Stimulated activated CD4-positive, alpha-beta T cell treated with anti-CD3 and anti-CD28 coated beads, Interleukin-1b, Interleukin-23, amount 100 ng/mL, for 24 hours (primary cell): ENCODE measurements at places on chromosomes 12 and 14.

DNA sequence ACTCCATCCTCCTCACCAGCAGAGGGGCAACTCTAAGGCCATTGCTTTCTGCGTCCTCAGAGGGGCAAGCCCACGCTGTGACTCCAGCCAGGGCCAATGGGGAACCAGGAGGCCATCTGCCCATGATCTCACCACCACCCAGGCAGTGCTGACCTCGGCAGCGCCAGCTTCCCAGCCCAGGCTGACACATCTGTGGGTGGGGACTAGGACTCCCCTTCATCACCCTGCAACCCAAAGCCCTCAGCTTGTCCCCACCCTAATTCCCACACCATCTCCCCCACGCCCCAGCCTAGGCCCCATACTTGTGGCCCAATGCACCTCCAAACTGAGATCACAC is 58.6 kb downstream of the VWF start:
- DNase-seq, result no peak

DNA sequence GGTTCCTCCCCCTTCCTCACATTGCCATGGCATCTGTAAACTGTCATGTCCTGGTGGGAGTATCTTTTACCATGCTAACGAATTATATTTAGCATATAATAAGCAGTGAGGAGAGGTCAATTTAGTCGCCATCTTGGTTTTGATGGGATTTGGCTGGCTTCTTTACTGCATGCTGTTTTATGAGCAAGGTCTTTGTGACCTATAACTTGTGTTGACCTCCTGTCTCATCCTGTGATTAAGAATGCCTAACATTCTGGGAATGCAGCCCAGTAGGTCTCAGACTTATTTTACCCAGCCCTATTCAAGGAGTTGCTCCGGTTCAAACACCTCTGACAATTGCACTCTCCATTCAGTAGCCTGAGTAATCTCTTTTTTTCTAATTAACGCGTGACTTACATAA is 2.1 kb upstream of the EIF4B start:
- no peak for DNase-seq

DNA sequence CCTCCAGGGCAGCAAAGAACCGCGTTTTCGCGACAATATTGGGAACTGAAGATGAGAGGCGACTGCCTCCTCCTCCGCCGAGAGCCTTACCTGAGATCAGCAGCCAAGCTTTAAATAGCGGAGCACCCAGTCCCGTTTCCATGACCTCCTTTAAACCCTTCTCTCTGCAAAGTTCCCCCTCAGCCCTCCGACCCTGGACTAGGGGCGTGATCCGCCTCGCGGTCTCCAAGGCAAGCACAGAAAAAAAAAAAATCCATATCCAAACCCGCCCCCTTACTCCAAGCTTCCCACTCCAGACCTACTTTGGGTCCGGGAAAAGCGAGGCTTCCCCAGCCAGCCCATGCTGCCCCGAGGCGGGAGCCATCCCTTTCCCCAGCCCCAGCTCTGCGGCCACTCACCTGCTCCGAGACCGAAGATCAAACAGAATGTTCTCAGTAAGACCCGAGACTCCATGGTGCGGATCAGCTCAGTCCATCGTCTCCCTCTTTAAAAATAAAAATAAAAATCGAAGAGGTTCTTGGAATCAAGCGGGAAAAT is 630 bp downstream of the NELL2 start:
- no peak for DNase-seq

- no peak for DNase-seq
Observed at GRCh38 chr12:104230304-104231095, 14.9 kb downstream of the TXNRD1 start.

- no peak for DNase-seq
Observed at GRCh38 chr12:123059500-123059899, 79.0 kb downstream of the ARL6IP4 start.

- no peak for DNase-seq
Observed at GRCh38 chr12:111976291-111976690, 36.7 kb downstream of the TMEM116 start.

DNA sequence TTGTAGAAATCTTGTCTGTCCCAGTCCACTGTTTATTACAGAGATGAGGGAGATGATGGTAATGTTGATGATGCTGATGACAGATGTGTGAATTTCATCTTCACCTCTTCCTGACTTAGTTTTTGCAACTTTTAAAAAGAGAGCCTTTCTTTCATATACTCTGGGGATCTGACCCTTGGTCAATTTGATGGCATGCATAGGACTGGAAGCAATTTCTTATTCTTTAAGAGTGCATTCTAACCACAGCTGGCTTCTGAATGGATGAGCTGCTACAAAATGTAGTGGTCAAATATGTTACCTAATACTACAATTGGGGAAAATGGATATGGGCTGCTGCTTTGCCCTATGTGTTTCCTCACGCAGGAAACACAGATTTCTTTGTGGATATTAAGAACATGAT is 80.8 kb downstream of the MYRFL start:
- DNase-seq, result no peak

DNA sequence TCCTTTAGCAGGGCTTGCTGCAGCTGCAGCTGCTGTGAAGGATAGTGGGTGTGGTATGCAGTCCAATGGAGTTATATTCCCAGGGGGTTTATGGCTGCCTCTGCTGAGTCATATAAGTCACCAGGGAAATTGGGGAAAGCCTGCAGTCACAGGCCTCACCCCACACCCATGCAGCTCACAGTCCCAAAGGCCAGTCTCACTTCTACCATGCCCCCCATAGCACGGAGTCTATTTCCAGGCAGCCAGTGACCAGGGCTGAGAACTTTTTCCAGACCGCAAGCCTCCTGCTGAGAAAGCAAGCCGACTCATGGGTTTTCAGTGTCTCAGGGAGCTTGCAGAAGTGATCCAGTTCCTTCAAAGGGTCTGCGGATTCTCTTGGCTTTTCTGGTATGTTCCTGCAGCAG is 322.4 kb upstream of the CLEC14A start:
- no peak for DNase-seq

DNA sequence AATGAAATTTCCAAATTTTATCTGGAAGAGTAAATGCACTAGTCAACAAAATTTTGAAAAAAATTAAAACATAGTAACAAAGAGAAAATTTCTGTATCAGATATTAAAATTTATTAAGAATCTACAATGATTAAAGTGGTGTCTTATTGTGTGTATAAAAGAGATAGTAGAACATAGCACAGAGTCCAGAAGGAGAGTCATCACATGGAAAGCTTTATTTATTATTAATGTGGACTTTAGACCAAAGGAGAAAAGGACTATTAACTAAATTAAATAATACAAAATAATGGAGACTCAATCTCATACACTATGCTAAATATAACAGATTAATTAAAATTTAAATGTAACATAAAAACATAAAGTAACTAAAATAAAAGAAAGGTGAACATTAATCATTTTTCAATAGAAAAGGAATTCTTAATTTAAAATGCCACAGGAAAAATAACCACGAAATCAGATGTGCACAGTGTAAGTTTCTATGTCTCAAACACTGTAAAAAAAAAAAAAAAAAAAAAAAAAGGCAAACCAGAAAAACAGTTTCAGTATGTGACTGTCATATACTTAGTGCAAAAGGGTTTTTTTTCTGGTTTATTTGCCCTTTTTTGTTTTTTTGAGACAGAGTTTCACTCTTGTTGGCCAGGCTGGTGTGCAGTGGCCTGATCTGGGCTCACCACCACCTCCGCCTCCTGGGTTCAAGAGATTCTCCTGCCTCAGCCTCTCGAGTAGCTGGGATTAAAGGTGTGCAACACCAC is 95.4 kb downstream of the MYF5 start:
- DNase-seq, result no peak

DNA sequence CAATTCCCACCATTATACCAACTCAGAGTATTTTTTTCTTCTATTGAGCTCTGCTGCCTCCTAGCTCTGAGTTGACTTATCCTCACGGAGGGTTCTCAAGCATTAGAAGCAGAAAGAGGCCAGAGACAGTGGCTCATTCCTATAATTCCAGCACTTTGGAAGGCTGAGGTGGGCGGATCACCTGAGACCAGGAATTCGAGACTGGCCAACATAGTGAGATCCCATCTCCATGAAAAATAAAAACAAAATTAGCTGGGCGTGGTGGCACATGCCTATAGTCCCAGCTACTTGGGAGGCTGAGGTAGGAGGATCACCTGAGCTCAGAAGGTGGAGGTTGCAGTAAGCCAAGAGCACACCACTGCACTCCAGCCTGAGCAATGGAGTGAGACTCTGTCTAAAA is 21.0 kb downstream of the HPD start:
- DNase-seq, result no peak

GRCh38 chr12:45060976-45061375 is 10.1 kb upstream of the DBX2 start:
- no peak for DNase-seq

DNA sequence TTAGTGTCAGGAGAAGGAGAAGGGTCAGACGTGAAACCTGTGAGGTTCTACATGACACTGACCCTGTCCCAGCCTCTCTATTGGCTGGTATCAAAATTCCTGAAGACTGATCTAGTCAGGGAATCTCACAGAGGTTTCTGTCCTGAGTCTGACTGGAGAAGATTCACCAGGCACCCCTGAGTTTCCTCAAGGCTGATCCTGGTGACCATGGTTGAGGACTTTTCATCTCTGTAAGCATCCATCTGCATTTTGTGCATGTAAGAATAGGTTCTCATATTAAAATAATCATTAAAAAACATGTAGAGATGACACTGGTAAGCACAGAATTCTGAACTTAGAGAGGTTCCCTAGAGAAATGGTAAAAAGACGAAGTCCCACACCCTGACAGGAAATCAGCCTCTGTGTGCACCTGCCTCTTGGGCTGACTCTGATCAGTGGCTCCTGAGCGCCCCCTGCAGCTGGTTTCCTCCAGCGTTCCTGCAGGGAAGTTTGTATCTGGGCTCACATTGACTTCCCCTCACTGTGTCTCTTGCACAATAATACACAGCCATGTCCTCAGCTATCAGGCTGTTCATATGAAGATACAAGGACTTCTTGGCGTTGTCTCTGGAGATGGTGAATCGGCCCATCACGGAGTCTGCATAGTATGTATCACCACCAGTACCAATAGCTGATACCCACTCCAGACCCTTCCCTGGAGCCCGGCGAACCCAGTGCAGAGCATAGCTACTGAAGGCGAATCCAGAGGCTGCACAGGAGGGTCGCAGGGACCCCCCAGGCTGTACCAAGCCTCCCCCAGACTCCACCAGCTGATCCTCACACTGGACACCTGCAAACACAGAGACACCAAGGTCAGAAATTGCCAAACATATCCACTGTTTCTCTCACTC is 991.9 kb downstream of the TMEM121 start:
- DNase-seq, result peak; percentile 78

DNA sequence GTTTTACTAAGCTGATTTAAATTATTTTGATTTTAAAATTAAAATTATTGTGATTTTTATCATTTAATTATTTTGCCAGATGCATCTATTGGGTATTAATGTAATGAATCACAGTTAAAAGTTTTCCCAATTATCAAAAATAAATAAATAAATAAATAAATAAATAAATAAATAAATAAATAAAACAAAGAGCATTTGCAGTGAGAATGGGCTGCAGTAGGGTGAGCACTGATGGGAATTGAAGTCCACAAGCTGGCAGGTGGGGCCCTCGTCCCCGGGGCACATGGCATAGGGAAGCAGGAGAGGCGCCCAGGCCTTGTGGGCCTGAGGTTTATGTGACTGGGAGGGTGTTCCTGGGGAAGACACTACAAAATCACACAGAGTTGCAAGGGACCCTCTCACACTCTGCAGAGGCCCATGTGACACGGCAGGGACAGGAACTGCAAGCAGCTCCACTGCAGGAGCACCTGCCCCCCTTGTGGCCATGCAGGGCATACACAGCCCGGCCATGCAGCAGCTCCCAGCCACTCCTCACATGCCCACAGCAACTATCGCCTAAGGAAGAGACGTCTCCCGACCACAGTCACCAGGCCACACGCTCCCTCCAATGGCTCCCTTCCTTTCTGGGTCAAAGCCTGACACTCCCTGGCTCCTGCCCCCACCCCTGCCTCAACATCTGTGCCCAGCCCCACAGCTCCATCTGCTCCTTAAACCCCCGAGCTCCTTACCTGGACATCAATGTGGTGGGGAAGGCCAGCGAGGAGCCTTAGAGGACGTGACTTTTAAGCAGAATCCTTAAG is 256.3 kb upstream of the SFSWAP start:
- peak; percentile 27 for DNase-seq

- no peak for DNase-seq
Observed at GRCh38 chr12:103520686-103521215, 25.0 kb upstream of the C12orf42 start.

DNA sequence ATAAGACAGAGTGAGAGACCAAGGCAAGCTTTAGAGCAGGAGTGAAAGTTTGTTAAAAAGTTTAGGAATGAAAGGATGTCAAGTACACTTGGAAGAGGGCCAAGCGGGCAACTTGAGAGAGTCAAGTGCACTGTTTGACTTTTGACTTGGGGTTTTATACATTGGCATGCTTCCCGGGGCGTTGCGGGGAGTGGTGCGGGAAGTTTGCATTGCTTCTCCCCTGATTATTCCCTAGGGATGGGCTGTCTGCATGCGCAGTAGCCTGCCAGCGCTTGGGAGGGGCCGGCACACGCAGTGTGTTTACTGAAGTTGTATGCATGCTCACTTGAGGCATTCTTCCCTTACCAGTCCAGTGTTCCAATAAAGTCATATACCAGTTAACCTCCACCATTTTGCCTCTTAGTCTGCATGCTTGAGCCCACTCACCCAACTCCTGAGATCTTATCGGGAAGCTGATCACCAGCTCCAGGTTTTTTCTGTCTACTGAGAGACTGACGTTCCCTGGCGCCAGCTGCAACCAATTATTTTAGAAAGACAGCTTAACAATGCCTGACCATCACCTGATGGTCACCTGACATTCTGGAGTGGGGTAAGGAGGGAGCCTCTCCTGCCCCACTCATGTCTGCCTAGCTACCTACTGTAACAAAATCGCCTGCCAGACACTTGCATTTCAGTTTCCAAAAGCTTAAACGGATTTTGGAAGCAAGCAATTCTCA is 53.2 kb downstream of the DACT1 start:
- DNase-seq, result no peak

DNA sequence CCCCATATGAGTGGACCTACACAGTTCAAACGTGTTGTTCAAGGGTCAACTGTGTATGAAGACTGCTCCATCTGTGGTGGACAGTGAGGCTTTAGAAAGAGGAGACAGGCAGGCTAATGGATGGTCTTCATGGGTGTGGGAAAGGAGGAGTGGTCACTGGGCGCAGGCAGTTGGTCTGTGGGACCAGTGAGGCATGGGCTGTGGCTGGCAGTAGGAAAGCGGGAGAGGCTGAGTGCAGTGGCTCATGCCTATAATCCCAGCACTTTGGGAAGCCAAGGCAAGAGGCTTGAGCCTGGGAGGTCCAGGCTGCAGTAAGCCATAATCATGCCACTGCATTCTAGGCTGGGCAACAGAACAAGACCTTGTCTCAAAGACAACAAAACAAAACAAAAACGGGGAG is 2.0 kb upstream of the NR4A1 start:
- no peak for DNase-seq

- DNase-seq, result no peak
Observed at GRCh38 chr12:105948331-105948730, 190.4 kb downstream of the NUAK1 start.

DNA sequence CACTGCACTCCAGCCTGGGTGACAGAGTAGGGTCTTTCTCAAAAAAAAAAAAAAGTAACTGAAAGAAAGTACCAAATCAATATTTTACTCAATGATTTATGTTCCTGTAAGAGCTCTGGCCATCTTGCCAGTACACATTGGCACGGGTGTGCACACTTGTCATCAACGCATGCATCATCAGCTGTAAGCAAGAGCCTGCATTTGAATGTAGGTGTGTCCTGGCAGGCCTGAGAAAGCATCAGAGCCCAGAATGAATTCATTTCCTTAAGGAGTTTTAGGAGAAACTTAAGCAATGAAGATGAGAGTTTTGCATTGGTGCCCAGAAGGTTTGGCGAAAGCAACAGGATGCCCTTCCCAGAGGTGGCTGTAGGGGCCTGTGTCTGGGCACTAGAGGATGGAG is 88.5 kb upstream of the FZD10 start:
- no peak for DNase-seq
